ENCODE measurements at places on chromosomes 7 and 10.

DNA sequence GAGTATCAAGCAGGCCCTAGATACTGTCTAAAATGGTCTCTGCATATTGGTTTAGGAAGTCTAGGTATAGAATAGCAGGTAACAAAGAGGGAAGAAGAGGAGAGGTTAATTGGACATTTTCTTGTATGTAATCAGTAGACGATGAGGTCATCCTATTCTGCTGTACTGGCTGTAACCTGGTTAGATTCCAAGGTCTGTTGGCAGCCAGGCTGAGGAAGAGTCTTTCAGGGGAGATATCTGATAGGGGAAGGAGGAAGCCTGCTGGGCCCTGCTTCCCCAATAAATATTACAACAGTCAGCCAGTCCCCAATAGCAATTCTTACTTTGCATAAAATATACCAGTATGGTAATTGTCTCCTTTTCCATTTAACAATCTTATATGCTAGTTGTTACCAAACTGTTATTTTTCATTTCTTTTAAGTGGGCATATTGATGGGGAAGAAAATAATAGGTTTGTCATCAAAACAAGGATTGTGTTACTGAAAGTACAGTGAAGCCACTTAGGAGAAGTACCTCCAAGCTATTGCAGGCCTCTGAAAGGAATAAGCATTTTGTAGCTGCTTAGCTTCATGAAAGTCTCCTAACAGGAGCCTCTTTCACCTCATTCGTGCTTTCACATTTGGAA is 186.4 kb downstream of the LRRC4 start:
- DNase-seq = peak; percentile 64

- DNase-seq = no peak
Observed at GRCh38 chr7:139972029-139972428, 90.7 kb downstream of the PARP12 start.

- DNase-seq = peak; percentile 66
Observed at GRCh38 chr7:76515999-76516443, 5.7 kb downstream of the UPK3B start.

DNA sequence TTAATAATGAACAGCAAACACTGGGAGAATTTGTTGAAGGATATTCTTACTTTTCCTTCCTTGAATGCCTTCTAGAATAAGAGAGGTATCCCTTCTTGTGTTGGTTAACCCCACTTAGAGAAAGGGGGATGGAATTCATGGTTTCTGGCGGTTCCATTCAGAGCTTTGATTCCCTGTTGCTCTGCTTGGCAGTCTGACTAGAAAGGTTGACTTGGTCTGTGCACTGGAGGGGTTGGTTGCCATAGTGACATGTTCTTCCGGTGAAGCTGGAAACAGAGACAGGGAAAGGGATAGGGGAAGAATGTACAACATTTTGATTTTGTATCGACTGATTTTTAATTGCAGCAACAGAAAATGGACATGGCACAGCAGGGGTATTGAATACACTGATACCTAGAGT is 2.5 kb downstream of the TMEM178B start:
- peak; percentile 4 for DNase-seq

GRCh38 chr10:101008823-101009423 is 9.3 kb downstream of the LZTS2 start:
- no peak for DNase-seq

DNA sequence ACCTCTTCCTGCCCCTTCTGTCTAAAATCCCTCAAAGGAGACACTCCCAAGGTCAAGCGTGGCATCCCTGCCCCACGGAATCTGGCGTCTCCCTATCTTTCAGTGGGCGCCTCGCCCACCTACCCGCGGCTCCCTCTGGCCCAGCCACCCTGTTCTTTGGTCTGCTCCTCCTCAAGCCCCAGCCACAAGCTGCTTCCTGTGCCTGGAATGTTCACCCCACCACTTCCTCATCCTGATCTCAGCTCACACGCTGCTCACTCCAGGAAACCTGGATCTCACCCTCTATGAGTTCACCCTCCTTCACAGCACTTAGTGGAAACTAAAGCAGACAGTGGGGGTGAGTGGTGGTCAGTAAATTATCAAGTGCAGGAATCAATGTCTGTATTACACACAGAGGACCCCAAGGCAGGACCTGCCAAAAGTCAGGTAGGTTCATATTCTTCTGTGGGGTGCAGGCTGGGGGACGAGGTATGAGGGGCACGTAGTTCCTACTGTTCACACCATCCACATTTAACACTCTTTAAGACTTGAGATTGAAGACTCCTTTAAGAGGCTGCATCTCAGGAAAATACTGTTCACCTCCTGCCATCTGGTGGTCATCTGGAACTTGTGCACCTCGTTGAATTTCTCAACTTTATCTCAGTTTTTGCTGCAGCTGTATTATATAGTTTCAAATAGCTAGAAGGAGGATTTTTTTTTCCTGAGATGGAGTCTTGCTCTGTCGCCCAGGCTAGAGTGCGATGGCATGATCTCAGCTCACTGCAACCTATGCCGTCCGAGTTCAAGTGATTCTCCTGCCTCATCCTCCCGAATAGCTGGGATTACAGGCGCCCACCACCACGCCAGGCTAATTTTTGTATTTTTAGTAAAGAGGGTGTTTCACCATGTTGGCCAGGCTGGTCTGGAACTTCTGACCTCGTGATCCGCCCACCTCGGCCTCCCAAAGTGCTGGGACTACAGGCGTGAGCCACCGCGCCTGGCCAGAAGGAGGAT is 166.6 kb downstream of the ARHGAP21 start:
- DNase-seq = peak; percentile 93

DNA sequence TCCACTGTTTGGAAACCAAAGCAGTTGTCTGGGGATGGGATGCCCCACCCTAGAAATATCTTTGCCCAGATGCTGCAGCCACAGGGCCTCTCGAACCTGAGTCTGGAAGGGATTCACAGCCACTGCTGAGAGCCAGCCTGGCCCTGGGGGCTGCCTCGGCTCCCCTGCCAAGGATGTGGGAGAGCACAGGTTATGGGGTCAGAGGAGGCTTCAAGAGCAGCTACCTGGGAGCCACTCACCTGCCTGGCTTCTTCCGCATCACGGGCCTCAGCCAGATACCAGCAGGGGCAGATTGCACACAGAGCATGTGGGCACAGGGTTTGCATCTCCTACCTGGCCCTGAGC is 5.4 kb upstream of the PWWP2B start:
- no peak for DNase-seq

Measured in choroid plexus epithelial cell (primary cell).